Kidney (tissue), 22 donors: ENCODE measurements at places on chromosomes 5 and 9. TPM values are rescaled to one million over a fixed set of nuclear protein-coding genes. Genes with fewer than 3 reads are reported as not detected.

The MYMK gene
- not detected for total RNA-seq

The AK8 gene
- 6.3 TPM for total RNA-seq

DNA sequence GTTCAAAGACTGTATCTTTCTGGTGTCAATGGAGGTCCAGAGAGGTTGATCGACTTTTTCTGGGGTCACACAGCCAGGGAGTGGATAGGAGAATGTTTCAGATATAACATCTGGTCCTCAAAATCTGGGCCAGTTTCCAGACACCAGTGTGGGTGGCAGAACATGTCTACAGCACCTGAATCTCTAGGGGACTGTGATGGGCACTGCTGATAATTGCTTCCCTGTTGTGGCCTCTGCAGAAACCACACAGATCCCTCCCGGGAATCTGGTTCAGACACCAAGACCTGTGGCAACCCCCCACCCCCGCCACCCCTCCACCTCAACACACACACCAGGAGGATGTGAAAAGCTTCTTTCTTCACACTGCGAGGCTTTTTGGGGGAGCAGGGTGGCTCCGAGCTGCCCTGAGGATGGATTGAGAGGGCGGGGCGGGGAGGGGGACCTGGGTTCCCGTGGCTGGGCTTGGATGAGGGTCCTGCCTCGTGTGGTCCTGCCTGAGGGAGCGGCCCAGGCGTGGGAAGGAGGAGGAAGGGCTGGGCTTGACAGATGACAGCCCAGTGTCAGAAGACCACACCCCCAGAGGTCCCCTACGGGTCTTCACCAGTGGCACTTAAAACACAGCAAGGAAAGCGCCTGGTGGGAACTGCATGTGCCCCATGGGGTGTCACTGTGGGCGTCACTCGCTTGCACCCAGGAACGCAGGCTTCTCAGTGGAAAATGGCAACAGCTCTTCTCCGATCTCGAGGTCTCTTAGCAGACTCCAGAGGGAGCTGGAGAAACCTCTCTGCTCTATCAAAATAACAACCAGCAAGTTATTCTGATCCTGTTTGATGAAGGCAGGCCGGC, 55.2 kb downstream of the TRIP13 start:
- DNase-seq: no peak

GRCh38 chr5:35939639-35940038, 1.2 kb upstream of the CAPSL start:
- DNase-seq: no peak

DNA sequence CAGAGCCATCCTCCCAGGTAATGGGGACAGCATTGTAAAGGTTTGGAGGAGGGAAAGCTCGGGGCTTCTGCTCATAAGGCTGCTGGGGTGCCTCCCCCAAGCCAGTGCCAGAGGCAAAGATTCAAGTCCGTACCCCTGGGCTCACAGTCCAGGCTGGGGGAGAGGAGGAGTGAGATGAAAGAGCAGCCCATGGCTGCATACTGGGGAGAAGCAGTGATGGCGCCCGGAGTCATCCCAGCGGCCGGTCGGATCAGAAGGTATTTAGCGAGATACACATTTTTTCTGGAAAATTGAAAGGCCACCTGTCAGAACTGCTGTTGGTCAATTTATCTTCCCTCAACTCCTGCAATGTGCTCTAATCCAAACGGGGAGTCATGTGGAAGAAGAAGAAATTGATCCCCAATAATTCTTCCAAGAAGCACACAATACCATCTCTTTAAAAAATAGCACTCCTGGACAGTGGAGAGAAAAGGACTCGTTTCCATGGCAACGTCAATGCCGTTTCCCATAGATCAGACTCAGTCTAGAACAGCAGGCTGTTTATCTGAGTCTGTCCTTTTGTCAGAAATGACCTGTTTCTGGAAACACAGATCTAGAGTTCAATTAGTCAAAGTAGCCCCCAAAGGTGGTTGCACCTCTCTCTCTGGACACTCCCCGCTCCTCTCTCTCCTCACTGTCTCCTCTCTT, 65.9 kb downstream of the NSG2 start:
- no peak for DNase-seq

GRCh38 chr5:134070725-134071613, 43.5 kb upstream of the TCF7 start:
- peak; percentile 56 for DNase-seq

GRCh38 chr5:34022121-34022705, 14.4 kb upstream of the AMACR start:
- no peak for DNase-seq
